Vagina (tissue), 2 donors: ENCODE measurements at places on chromosomes 3 and 15.
A peak's percentile ranks its signal among the peaks of the same experiment; 100 is the strongest.

- no peak overlapping the region for H3K27ac ChIP-seq
- no peaks in the 10 kb centered on the region for H3K36me3 ChIP-seq
- no peaks in the 10 kb centered on the region for H3K4me1 ChIP-seq
- H3K27me3 ChIP-seq: no peaks in the 10 kb centered on the region
- no peak overlapping the region for H3K4me3 ChIP-seq
Observed at GRCh38 chr3:69116162-69116561, 6.2 kb downstream of the LMOD3 start.

DNA sequence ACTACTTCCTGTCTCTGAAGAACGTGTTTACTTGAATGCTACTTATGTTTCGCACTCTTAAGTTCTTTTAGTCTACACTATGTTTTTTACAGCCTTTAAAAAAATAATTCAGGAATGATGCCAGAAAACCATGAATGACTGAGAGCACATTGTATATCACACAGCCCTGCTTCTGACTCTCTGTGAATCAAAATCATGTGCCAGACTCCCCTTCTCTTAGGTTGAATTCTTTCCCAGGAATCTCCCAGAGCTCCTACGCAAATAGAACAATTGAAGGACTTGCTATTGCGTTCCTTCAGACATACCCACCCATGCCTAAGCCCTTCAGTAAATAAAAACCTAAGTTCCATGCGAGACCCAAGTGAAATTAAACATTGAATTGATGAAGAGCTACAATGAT is 782.0 kb upstream of the ALCAM start:
- no peaks in the 10 kb centered on the region for H3K36me3 ChIP-seq
- H3K27me3 ChIP-seq: no peaks in the 10 kb centered on the region
- no peak for DNase-seq
- no peak overlapping the region for H3K4me3 ChIP-seq

- no peak overlapping the region for H3K27ac ChIP-seq
- no peak overlapping the region for H3K4me3 ChIP-seq
- no peak for DNase-seq
- peaks cover 42% of the 10 kb centered on the region for H3K4me1 ChIP-seq
Observed at GRCh38 chr3:177778633-177779032, 581.4 kb upstream of the TBL1XR1 start.

- no peaks in the 10 kb centered on the region for H3K36me3 ChIP-seq
- H3K27ac ChIP-seq: no peak overlapping the region
- no peak for DNase-seq
- no peak overlapping the region for H3K4me3 ChIP-seq
- no peaks in the 10 kb centered on the region for H3K4me1 ChIP-seq
Observed at GRCh38 chr15:86813892-86814291, 734.2 kb downstream of the AGBL1 start.

DNA sequence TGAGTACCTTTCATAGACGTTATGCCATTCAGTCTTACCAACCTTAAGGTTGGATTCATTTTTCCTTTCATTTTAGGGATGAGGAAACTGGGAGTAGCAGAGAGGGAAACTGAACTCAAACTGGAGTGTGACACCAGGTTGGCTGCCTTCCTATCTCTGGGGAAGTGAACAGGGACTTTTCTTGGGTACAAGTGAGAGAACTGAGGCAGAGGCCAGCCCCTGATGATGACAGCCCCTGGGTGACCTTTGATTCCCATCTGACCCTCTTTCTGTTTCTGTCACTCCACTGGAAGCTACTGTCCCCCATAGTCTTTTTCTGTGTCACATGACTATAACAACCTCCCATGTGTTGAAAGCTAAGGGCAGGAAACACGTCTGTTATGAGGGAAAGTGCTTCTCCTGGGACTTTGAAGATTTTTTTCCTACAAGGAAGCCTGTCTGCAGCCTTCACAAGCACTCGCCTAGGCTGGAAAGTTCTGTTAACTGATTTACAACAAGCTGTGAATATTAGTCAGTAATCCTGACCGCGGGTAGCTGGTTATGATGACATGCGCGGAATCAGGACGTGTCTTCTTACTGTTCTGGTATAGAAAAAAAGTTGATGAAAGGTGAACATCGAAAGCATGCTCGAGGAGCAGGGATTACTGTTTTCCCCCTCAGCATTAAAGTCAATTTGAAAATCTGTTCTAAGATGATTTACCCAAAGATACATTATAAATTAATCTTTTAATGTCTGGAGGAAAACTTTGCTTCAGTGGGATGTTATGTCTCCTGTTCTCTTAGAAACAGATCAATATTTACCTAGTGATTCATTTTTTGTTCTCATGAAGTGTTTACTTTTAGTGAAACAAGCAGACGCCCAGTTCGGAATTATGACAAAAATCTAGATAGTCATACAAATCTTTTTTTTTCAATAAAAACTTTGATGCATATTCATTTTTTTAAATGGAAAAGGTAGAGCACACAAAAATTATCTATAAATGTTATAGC is 31.5 kb downstream of the ABHD2 start:
- no peaks in the 10 kb centered on the region for H3K27me3 ChIP-seq
- no peak for DNase-seq

- no peak overlapping the region for H3K4me3 ChIP-seq
- H3K27me3 ChIP-seq: no peaks in the 10 kb centered on the region
- no peak for DNase-seq
- no peak overlapping the region for H3K27ac ChIP-seq
- H3K4me1 ChIP-seq: no peaks in the 10 kb centered on the region
- no peaks in the 10 kb centered on the region for H3K36me3 ChIP-seq
Observed at GRCh38 chr3:21505711-21506460, 245.1 kb downstream of the ZNF385D start.

DNA sequence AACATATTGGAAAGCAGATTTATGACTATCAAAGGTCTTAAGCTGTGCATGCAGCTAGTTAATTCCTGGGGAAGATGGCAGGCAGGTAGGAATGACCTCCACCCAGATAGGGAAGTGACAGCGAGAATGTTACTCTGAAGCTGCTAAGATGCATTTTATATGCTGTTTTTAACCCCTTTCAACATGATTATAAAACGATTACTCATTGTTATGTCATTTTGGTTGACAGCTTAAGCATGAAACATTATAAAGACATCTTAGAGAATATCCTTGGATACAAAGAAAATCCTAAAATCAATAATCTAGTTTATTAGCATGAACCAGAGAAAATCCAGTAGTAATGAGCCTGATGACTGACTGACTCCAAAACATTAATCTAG is 220.5 kb downstream of the NR1D2 start:
- no peak overlapping the region for H3K4me3 ChIP-seq
- H3K27ac ChIP-seq: no peak overlapping the region
- no peaks in the 10 kb centered on the region for H3K27me3 ChIP-seq
- no peaks in the 10 kb centered on the region for H3K4me1 ChIP-seq

GRCh38 chr3:33729993-33730392 is 11.9 kb upstream of the CLASP2 start:
- H3K27me3 ChIP-seq: no peaks in the 10 kb centered on the region
- H3K36me3 ChIP-seq: no peaks in the 10 kb centered on the region
- DNase-seq: no peak
- H3K4me1 ChIP-seq: no peaks in the 10 kb centered on the region
- H3K27ac ChIP-seq: no peak overlapping the region
- H3K4me3 ChIP-seq: no peak overlapping the region

GRCh38 chr15:48085591-48085930 is 35.2 kb upstream of the SLC24A5 start:
- no peaks in the 10 kb centered on the region for H3K36me3 ChIP-seq
- no peaks in the 10 kb centered on the region for H3K27me3 ChIP-seq
- H3K4me3 ChIP-seq: no peak overlapping the region

DNA sequence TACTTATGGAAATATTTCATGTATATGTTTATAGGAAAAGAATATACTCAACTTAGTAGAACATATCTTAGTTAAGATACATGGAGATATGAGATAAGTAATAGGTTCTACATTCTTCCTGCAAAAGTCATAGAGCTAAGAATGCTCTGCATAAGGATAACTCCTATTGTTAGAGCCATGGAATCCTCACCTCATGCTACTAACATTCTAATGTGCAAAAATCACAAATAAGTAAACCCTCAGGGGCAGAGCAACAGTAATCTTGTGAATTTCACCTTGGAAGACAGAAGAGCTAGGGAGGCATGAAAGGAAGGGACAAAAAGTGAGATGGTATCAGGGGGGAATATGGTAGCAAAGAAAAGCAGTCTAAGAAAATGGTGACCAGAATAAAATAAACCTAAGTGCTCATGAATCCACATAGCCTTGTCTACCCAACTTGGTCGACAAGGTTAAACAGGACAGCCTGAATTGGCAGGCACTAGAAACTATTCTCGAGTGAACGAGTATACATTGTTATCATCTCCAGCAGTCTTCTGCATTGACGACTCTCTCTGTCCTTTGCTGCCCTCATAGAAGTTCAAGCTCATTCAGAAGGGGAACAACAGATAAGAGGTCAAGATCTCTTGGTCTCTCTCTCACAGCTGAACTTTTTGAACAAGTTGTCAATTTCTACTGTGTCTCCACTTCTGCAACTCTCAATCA is 52.8 kb downstream of the XRN1 start:
- no peaks in the 10 kb centered on the region for H3K36me3 ChIP-seq
- no peaks in the 10 kb centered on the region for H3K27me3 ChIP-seq
- no peak overlapping the region for H3K27ac ChIP-seq
- no peak for DNase-seq

DNA sequence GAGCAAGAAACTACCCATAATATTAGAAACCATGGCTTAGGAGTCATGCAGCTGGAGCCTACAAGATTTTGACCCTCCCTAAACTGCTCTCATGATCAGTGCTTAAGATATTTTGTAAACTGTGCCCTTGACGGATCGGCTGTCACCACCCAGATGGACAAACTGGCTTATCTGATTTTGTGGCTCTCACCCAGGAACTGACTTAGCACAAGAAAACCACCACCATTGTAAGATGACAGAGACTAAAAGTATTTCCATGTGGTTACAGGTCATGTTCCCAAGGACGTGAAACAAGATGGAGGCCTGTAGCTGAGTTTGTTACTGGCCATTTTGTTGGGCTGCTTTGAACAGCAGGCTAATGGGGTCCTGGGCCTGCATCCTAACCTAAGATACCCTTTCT is 940.9 kb downstream of the OTOL1 start:
- no peak overlapping the region for H3K4me3 ChIP-seq
- H3K27me3 ChIP-seq: no peaks in the 10 kb centered on the region
- H3K4me1 ChIP-seq: no peaks in the 10 kb centered on the region
- DNase-seq: no peak
- H3K36me3 ChIP-seq: no peaks in the 10 kb centered on the region

GRCh38 chr3:23928524-23928923 is 11.6 kb downstream of the RPL15 start:
- no peaks in the 10 kb centered on the region for H3K27me3 ChIP-seq
- DNase-seq: no peak
- H3K27ac ChIP-seq: no peak overlapping the region
- H3K36me3 ChIP-seq: no peaks in the 10 kb centered on the region
- no peak overlapping the region for H3K4me3 ChIP-seq

DNA sequence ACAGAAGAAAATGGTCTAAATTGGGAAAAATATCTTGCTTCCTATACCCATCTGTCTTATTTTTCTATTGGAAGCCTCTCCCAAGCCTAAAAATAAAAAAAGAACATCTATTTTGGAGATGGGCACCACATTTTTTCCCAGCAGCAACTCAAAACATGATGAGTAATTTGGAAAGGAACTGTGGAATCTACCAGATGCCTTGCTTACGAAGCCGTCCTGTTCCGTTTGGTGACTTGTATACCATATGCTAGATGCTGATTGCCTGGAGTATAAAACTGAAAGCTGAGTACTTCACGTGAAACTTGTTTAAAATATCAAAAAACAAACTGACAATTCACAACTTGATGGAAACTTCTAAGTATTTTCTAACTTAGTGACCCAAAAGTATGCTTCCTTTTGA is 491.0 kb downstream of the ROBO2 start:
- H3K4me1 ChIP-seq: no peaks in the 10 kb centered on the region
- no peaks in the 10 kb centered on the region for H3K36me3 ChIP-seq
- no peak for DNase-seq
- no peaks in the 10 kb centered on the region for H3K27me3 ChIP-seq
- no peak overlapping the region for H3K27ac ChIP-seq

GRCh38 chr3:192514754-192515663 is 212.3 kb downstream of the FGF12 start:
- no peaks in the 10 kb centered on the region for H3K27me3 ChIP-seq
- no peak for DNase-seq
- no peaks in the 10 kb centered on the region for H3K36me3 ChIP-seq
- peaks cover 15% of the 10 kb centered on the region for H3K4me1 ChIP-seq
- peak overlapping the region; percentile 32 for H3K4me3 ChIP-seq
- H3K27ac ChIP-seq: no peak overlapping the region

- H3K27me3 ChIP-seq: no peaks in the 10 kb centered on the region
- H3K27ac ChIP-seq: peak within 1 kb of the TSS; percentile 78
- peaks cover 30% of the 10 kb centered on the region for H3K4me1 ChIP-seq
- peak; percentile 92 for DNase-seq
Observed at GRCh38 chr15:66497502-66498455, at the start of gene SNAPC5. TSS of gene SNAPC5 (minus strand) at chr15:66497762. CDS start at chr15:66497731, 31 bp downstream.

DNA sequence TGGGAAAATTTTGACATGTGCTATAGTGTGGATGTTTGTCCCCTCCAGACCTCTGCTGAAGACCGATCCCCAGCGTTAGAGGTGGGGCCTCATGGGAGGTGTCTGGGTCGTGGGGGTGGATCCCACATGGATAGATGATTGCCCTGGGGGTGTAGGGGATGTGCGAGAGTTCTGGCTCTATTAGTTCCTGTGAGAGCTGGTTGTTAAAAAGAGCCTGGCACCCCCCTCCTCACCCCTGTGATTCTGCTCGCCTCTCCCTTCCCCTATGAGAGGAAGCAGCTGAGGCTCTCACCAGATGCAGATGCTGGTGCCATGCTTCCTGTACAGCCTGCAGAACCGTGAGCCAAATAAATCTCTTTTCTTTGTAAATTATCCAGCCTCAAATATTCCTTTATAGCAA is 67.4 kb downstream of the ATP10A start:
- no peaks in the 10 kb centered on the region for H3K27me3 ChIP-seq
- no peaks in the 10 kb centered on the region for H3K36me3 ChIP-seq
- H3K4me3 ChIP-seq: no peak overlapping the region
- peaks cover 5% of the 10 kb centered on the region for H3K4me1 ChIP-seq
- DNase-seq: no peak

- no peaks in the 10 kb centered on the region for H3K27me3 ChIP-seq
- DNase-seq: no peak
- H3K4me1 ChIP-seq: no peaks in the 10 kb centered on the region
Observed at GRCh38 chr3:8301977-8302735, 199.5 kb upstream of the LMCD1 start.

GRCh38 chr3:143851331-143852017 is 3.2 kb upstream of the SLC9A9 start:
- no peak overlapping the region for H3K27ac ChIP-seq
- no peaks in the 10 kb centered on the region for H3K36me3 ChIP-seq

DNA sequence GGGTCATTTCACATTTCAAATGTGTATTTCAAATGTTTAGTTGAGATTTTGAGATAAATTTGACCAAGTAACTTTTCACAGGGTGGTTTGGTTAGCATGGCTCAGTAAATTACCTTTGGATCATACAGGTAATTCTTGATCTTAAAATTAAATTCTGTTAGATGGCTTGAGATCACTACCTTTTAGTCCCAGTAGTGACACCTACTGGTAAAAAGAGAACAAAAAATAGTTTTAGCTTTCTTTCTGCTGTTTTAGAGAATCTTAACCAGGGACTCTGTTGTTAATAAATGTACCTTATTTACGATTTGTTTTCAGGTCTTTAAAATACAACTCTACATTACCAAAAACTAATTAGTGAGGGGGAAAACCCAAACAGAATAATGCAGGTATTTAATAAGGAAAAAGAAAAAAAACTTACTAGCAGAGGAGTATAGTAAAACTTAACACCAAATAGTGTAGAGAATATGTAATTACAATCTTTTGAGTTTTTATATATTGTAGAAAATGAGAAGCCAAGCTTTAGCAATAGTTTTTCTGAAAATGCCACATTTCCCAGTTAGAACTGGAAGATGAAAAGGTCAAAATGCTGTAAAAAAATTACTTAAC is 620.3 kb upstream of the AGTR1 start:
- H3K27me3 ChIP-seq: no peaks in the 10 kb centered on the region
- H3K4me3 ChIP-seq: no peak overlapping the region
- H3K36me3 ChIP-seq: no peaks in the 10 kb centered on the region
- H3K4me1 ChIP-seq: no peaks in the 10 kb centered on the region
- DNase-seq: no peak
